ENCODE measurements at places on chromosomes 5 and 9.
A peak's percentile ranks its signal among the peaks of the same experiment; 100 is the strongest.

DNA sequence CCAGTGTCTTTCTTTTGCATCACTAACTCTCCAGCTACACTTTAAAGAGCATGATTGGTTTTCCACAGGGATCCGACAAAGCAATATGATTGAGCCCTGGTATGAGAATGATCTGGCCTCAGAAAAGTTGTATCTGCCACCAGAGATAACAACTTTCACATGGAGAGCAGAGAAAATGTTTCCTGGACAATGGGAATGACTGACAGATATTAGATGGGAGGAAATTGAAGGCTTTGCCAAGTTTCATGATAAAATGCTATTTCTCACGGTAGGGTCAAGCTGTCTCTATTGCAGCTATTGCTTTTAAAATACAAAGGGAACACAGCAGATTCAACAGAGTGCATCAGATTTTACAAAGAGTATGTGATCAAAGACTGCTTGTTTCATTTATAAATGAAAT lies 56.4 kb upstream of the GLIS3 start:
- no peak for DNase-seq

- no peak for DNase-seq
These were observed 139.3 kb upstream of the IER5L start for GRCh38 chr9:129317179-129318011.

DNA sequence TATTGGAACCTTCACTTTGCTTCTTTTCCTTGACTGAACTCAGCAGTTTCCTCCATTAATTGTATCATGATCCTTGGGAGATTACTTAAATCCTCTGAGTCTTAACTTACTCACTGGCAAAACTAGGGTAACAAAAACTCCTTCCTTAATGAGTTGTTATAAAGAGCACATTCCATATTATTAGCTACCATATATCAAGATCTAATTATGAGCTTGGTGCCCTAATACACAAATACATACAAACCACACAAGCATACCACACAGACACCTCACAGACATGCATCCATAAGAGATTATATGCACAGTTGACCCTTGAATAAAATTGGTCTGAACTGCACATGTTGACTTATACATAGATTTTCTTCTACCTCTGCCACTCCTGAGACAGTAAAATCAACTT lies 2.5 kb upstream of the SPINK7 start:
- DNase-seq = no peak

GRCh38 chr5:103224118-103224893 lies 34.3 kb upstream of the MACIR start:
- peak; percentile 71 for DNase-seq

DNA sequence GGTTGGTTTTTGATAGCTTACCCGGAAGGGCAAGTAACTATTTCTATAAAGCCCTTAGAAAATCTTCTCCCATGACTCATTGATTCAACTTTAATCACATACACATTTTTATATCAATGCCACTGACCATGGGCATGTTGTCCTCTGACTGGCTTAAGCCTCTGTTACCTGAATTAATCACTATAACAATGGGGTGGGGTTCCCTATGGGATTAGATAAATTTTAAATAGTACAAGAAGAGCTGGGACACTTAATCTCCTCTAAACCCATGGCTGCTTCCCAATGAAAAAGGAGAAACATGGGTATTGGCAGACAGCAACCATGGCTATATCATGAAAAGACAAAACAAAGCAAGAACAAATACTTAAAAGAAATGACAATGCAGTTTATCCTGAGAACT lies 636.2 kb downstream of the BRINP1 start:
- no peak for DNase-seq

GRCh38 chr9:37926737-37927118 lies 22.8 kb upstream of the SLC25A51 start:
- no peak for DNase-seq

DNA sequence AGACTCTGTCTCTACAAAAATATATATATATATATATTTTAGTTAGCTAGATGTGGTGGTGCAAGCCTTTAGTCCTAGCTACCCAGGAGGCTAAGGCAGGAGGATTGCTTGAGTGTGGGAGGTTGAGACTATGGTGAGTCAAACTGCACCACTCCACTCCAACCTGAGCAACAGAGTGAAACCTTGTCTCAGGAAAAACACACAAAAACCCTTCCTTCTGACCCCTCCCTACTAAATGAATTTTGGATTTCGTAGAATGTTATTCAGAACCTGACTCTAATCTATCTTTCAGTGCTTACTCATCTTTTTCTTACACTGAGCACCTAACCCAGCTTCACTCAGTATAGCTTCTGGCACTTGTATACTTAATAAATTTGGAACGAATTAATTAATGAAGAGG lies 35.2 kb upstream of the IL7R start:
- no peak for DNase-seq
